ENCODE measurements at places on chromosomes 16 and 17.

DNA sequence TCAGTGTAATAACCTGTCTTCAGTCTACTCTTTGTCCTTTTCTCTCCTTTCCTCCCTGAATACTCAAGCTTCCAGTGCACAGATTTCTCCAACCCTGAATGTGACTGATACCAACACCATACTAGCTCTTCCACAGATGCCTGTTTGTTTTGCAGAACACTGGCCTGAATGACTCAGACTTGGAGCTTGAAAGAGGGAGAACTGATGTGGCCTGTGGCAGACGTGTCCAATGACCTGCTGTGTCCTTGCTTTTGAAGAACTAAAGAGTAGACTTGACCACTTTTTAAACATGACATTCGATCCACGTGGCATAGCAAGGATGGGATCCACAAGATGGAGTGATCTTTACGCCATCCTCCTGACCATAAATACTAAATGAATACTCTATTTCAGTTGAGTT lies 361.0 kb downstream of the WWOX start:
- DNase-seq, result no peak

DNA sequence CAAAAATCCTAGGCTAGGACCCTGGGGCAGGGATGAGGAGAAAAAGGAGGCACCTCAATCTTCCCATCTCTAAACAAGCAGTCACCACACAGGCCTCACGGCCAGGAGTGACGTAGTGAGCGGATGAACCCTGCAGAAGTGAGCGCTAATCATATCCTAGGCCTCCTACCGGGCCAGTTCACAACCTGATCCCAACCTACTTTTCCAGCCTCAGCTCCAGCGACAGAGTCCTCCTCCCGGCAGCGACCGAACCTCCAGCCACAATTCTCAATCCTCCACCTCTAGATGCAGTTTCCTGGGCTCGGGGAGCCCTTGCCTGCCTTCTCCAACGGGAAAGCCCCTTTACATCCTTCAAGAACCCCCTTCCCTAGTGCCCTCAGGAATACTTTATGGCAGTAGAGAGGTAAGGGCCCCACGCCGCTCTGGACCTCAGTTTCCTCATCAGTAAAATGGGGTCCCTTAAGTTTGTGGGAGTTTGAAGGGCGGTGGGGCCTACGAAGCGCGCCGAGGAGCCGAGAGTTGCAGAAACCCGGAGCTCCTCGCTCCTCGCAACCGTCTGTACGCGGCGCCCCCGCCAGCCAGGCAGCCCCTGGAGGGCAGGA lies 1.4 kb downstream of the ZNF668 start:
- peak; percentile 62 for DNase-seq

DNA sequence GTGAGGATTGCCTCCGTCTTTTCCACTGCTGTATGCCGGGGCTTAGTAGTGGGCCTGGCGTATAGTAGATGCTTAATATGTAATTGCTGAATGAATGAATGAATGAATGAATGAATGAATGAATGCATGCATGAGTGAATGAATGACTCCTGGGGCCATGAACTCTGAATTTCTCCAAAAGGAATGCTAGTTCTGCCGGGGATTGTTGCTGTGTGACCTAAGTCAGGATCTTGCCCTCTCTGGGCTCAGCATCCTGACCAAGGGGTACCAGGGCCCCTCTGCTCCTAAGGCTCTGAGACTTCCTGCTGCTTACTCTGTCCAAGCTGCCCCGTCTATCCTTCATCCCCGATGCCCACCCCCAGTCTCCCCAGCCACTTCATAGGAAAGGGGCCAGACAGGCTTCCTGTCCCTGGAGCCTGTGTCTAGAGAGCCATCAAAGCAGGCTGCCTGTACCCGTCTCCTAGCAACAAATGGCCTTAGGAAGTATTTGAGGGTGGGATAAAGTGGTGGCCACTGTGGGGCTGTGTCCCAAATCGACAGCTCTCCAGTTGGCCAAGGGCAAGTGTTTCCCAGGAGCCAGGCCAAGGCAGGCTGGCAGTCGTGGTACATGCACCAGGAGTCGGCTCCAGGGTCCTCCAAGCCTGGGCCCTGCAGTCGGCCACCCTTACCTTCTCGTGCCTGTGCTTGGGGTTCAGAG lies 11.6 kb upstream of the MPRIP start:
- DNase-seq, result no peak

- no peak for DNase-seq
Measured at GRCh38 chr16:72766506-72766905, 281.4 kb downstream of the ZFHX3 start.

GRCh38 chr17:32264823-32265191 lies 825 bp upstream of the RHBDL3 start:
- no peak for DNase-seq

DNA sequence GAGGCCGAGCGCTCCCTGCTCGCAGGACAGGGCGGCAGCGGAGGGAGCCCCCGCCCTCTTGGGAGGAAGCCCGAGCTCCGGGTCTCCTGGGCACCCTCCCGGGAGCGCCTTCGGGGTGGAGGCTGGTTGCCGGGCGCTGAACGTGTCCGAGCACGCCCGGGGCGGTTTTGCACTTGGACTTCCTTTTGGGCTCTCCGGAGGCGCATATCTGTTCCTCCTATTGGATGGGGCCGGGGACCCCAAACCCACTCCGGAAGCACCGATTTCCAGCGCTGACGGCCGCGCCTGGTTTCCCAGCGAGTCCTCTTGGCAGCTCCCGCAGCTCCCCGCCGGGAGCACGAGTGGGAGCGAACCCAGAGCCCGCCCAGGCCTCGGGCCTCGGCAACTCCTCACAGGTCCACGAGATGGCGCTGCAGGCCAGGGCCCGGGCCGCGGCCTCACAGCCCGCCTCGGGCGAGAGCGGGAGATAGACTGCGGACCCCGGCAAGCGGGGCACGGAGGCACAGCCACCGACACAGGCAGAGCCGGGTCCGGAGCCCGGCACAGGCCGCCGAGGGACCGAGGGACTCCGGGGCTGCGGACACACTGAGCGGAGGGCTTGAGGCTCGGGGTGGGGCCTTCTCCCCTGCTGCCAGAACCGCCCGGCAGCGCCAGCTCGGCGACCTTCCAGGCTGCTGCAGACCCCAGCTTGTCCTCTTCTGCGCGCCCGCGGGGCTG lies 12.7 kb downstream of the TBX2 start:
- peak; percentile 90 for DNase-seq

DNA sequence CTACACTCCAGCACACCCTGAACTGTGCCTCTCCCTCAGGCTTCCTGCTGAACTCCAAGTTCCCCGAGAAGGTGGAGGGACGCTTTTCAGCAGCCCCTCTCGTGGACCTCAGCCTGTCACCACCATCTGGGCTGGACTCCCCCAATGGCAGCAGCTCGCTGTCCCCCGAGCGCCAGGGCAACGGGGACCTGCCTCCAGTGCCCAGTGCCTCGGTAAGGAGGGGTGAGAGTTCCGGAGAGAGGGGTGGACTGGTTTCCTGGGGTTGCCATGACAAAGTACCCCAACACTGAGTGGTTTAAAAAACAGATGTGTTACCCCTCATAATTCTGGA lies 17.4 kb downstream of the GLIS2 start:
- no peak for DNase-seq

- DNase-seq, result no peak
Measured at GRCh38 chr16:52657924-52658323, 111.0 kb upstream of the TOX3 start.

DNA sequence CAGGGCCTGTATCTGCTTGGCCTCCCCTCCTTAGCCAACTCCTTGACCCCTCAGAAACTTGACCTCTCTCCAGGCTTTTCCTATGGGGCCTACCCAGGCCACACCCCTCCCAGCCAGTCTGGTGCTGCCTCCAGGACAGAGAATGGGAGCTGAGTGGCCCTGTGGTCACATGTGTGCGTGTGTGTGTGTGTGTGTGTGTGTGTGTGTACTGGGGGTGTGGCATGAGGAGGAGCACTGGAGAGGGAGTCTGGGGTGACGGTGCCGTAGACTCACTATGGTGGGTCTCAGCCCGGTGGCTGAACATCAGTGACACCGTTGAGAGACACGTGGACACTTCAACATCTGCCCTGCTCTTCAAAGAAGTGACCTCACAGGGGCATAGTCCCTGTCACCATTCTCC lies 180.4 kb downstream of the ENGASE start:
- no peak for DNase-seq

Measured in psoas muscle (tissue), 8 donors.